Esophagus muscularis mucosa (tissue), 4 donors: ENCODE measurements at places on chromosomes 13 and 19. TPM values are rescaled to one million over a fixed set of nuclear protein-coding genes. Genes with fewer than 3 reads are reported as not detected.

Gene CRLF1
- 41.5 TPM for total RNA-seq

Gene DDA1
- 19.8 TPM for total RNA-seq

- H3K27me3 ChIP-seq: no peaks in the 10 kb centered on the region
- DNase-seq: no peak
- no peaks in the 10 kb centered on the region for H3K4me1 ChIP-seq
Observed at GRCh38 chr19:54881884-54882283, 7.8 kb downstream of the FCAR start.

GRCh38 chr19:50975766-50976165 is 6.4 kb upstream of the KLK6 start:
- no peaks in the 10 kb centered on the region for H3K4me1 ChIP-seq
- no peak overlapping the region for H3K27ac ChIP-seq
- no peak for DNase-seq
- peaks cover 81% of the 10 kb centered on the region for H3K27me3 ChIP-seq

Gene UQCRFS1
- 46.4 TPM for total RNA-seq

- no peaks in the 10 kb centered on the region for H3K27me3 ChIP-seq
- H3K4me1 ChIP-seq: peaks cover 9% of the 10 kb centered on the region
- H3K4me3 ChIP-seq: no peak overlapping the region
- no peak for DNase-seq
Observed at GRCh38 chr19:35491836-35492360, 1.6 kb upstream of the KRTDAP start.

- H3K36me3 ChIP-seq: peaks cover 8% of the 10 kb centered on the region
- peaks cover 23% of the 10 kb centered on the region for H3K4me1 ChIP-seq
- peak overlapping the region; percentile 80 for H3K4me3 ChIP-seq
- H3K27me3 ChIP-seq: no peaks in the 10 kb centered on the region
Observed at GRCh38 chr13:49584771-49585182, 581 bp downstream of the RCBTB1 start.

Gene CD209
- total RNA-seq: 8.9 TPM

- H3K27me3 ChIP-seq: peaks cover 23% of the 10 kb centered on the region
- H3K27ac ChIP-seq: peak overlapping the region; percentile 63
- DNase-seq: no peak
- H3K36me3 ChIP-seq: no peaks in the 10 kb centered on the region
- peaks cover 12% of the 10 kb centered on the region for H3K4me1 ChIP-seq
Observed at GRCh38 chr19:461721-462551, 1.1 kb upstream of the SHC2 start.

DNA sequence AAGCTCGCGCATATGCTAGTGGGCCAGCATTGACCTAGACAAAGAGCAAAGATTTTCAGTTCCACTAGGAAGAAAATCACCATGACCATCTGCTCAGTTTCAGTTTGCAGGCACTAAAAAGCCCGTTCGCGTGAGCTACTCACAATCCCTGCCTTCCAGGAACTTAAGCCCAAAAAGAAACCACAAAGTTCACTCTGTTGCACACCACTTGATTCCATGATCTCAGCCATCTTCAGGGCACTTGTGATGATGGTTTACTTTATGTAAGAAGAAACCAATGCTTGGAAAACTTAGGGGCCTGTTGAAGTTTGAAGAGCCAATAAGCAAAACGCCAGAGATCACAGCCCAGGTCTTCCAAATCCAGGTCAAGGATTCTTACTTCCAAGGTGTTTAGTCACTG is 45.0 kb upstream of the SLC15A1 start:
- peaks cover 8% of the 10 kb centered on the region for H3K4me1 ChIP-seq
- peaks cover 98% of the 10 kb centered on the region for H3K36me3 ChIP-seq
- no peak overlapping the region for H3K27ac ChIP-seq

- H3K4me3 ChIP-seq: no peak overlapping the region
- DNase-seq: no peak
- no peak overlapping the region for H3K27ac ChIP-seq
- no peaks in the 10 kb centered on the region for H3K4me1 ChIP-seq
- no peaks in the 10 kb centered on the region for H3K36me3 ChIP-seq
Observed at GRCh38 chr13:90800082-90800746, 547.3 kb upstream of the MIR17HG start.

DNA sequence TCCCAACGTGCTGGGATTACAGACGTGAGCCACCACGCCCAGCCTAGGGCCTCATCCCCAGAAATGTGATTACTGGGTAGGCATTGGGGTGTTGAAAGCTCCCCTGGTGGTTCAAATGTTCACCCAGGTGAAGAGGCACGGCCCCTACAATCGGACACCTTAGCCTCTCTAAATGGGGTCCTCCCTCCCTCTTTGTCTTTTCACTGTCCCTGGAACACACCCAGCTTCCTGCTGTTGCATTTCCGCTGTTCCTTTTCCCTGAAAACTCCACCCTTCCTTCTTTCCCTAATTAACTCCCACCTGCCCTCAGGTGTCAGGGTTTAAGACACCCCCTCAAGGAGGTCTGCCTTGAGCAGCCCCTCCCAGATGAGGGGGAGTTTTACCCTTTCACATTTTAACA is 3.6 kb upstream of the PRODH2 start:
- DNase-seq: no peak
- no peaks in the 10 kb centered on the region for H3K4me1 ChIP-seq
- H3K36me3 ChIP-seq: no peaks in the 10 kb centered on the region
- H3K27ac ChIP-seq: no peak overlapping the region
- H3K4me3 ChIP-seq: no peak overlapping the region

- H3K27ac ChIP-seq: no peak overlapping the region
- H3K36me3 ChIP-seq: peaks cover 86% of the 10 kb centered on the region
- H3K4me3 ChIP-seq: no peak overlapping the region
- peaks cover 10% of the 10 kb centered on the region for H3K4me1 ChIP-seq
Observed at GRCh38 chr19:49857838-49858087, 6.8 kb downstream of the PTOV1 start.

Gene NDUFB7
- 309 TPM for total RNA-seq

DNA sequence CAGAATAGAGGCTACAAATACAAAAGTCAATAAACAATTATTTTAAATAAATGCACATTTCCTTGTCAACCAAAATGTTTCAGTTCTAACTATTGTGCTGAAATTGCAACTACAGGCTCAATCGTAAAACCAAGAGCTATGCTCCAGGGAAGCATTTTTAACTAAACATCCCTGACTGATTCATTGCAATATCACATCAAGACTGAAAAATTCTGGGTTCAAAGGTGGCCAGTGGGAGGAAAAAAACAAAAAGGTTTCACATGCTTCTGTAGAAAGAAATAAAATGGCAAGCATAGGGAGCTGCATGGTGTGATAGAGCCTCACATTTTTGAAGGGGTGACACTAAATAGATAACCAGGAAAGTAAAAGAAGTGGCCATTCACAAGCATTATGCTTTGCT is 862.8 kb downstream of the PCDH9 start:
- no peak overlapping the region for H3K27ac ChIP-seq
- no peak for DNase-seq
- no peaks in the 10 kb centered on the region for H3K27me3 ChIP-seq
- H3K4me1 ChIP-seq: no peaks in the 10 kb centered on the region
- H3K36me3 ChIP-seq: no peaks in the 10 kb centered on the region

DNA sequence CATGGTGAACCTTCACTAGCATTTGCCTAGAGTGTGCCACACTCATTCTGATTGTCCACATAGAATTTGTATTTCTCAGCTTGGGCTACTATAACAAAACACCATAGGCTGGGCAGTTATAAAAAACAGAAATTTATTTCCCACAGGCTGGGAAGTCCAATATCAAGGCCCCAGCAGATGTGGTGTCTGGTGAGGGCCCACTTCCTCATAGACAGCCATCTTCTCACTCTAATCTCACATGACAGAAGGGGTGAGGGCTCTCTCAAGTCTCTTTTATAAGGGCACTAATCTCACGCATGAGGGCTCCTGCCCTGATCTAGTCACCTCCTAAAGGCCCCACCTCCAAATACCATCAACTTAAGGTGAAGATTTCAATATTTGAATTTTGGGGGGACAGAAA is 53.6 kb downstream of the LRRC63 start:
- H3K4me1 ChIP-seq: no peaks in the 10 kb centered on the region
- H3K4me3 ChIP-seq: no peak overlapping the region
- H3K27ac ChIP-seq: no peak overlapping the region
- no peaks in the 10 kb centered on the region for H3K36me3 ChIP-seq
- no peak for DNase-seq
- H3K27me3 ChIP-seq: peaks cover 8% of the 10 kb centered on the region

- no peak for DNase-seq
- no peaks in the 10 kb centered on the region for H3K27me3 ChIP-seq
- peaks cover 24% of the 10 kb centered on the region for H3K36me3 ChIP-seq
- H3K4me3 ChIP-seq: no peak overlapping the region
Observed at GRCh38 chr13:102873653-102874052, 27.8 kb downstream of the ERCC5 start.

- no peaks in the 10 kb centered on the region for H3K4me1 ChIP-seq
- H3K27ac ChIP-seq: no peak overlapping the region
- no peak for DNase-seq
- no peak overlapping the region for H3K4me3 ChIP-seq
- H3K36me3 ChIP-seq: peaks cover 31% of the 10 kb centered on the region
- H3K27me3 ChIP-seq: no peaks in the 10 kb centered on the region
Observed at GRCh38 chr19:49309087-49309486, 15.9 kb downstream of the SLC6A16 start.

DNA sequence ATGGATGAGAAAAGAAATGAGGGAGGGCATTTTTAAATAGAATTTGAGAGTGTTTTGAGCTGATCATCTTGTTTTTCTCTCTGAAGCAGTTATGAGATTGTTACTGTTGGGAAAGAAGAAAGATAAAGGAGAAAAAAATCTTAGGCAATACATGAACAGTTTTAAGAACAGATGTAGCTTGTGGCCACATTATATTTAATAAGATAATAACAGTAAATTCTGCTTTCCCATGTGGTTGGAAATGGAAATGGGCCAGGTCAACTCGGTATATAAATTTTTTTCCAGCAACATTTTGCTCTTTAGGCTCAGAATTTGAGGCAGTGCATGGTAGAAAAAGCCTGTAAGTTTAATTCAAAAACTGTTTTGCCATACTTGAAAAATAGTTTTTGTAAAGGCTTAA is 118.7 kb downstream of the POSTN start:
- H3K36me3 ChIP-seq: no peaks in the 10 kb centered on the region
- no peak overlapping the region for H3K4me3 ChIP-seq
- H3K27me3 ChIP-seq: no peaks in the 10 kb centered on the region
- H3K4me1 ChIP-seq: no peaks in the 10 kb centered on the region
- DNase-seq: no peak

DNA sequence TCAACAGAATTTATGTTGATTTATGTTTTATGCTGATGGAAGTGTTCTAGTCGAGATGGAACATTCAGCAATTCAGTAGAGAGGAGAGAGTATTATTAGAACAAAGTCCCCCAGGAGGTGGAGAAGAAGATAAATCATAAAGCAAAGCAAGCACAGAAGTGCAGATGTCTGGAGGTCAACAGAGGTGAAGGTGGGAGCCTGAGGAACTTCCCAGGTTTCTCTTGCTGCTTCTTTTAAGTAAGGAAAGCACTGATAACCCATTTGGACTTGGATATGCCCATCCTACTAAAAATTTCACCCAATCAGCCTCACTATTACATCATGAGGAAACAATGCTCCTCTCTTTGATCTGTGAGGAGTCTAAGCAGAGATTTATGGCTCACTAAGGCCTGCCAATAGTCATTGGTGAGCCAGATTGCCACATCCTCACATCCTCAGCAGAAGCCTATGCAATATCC is 98.8 kb downstream of the EPSTI1 start:
- H3K4me1 ChIP-seq: peaks cover 12% of the 10 kb centered on the region
- no peak overlapping the region for H3K4me3 ChIP-seq
- no peak for DNase-seq
- peaks cover 3% of the 10 kb centered on the region for H3K36me3 ChIP-seq

DNA sequence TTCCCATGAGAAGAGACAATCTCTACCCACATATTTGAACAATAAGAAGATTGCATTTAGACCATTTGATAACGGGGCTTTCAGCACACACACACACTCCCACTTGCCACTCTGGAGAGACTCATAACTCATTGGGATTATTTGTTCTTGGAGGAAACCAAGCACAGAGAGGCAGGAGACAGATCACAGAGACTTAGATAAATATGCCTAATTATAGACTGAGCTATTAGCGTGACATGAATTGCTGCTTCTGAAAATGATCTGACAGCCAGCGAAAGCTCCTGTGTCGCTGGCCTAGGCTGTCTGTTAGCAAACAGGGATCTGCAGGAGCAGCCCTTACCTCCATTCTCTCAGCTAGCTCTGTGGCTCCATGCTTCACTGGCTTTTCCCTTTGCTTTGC is 111.4 kb downstream of the CCNA1 start:
- H3K36me3 ChIP-seq: no peaks in the 10 kb centered on the region
- H3K4me1 ChIP-seq: no peaks in the 10 kb centered on the region
- H3K27me3 ChIP-seq: peaks cover 8% of the 10 kb centered on the region
- no peak for DNase-seq
- no peak overlapping the region for H3K4me3 ChIP-seq

GRCh38 chr19:6632002-6632621 is 37.8 kb downstream of the TNFSF14 start:
- no peaks in the 10 kb centered on the region for H3K36me3 ChIP-seq
- no peaks in the 10 kb centered on the region for H3K27me3 ChIP-seq
- H3K4me1 ChIP-seq: no peaks in the 10 kb centered on the region
- no peak for DNase-seq

DNA sequence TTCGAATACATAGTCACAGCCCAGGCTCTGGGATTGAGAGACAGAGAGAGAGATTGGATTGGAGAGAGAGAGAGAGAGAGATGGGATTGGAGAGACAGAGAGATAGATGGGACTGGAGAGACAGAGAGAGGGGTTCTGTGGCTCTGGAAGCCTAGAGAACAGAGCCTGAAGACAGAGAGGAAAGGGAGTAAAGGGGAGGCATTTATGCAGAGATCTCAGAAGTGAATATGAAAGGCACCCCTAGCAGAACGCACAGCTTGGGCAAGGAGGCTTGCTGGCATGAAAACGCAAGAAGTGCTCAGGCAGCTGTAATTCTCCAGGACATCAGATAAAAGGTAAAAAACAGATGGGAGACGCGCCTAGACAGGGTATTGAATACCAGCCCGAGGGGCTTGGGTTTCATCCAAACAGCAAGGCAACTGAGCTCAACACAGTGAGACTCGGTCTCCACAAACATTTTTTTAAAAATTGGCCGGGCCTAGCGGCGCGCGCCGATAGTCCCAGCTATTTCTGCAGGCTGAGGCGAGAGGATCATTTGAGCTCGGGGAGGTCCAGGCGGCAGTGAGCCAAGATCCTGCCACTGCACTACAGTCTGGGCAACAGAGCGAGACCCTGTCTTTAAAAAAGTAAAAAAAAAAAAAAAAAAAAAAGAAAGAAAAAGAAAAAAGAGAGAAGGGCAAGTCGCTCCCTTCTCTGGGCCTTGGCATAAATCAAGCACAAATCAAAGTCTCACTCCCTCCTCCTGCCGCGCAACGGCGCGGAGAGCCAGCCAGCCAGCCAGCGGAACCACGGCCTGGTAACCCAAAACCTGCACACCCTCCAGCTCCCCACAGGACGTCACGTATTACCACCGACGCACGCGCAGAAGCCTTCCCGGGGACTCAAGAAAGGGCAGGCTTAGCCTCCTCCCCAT is 774 bp upstream of the PPP2R1A start:
- H3K4me3 ChIP-seq: peak overlapping the region; percentile 84
- peaks cover 40% of the 10 kb centered on the region for H3K4me1 ChIP-seq
- peak; percentile 93 for DNase-seq
- no peaks in the 10 kb centered on the region for H3K27me3 ChIP-seq
